ENCODE measurements at places on chromosomes 6 and 20.

DNA sequence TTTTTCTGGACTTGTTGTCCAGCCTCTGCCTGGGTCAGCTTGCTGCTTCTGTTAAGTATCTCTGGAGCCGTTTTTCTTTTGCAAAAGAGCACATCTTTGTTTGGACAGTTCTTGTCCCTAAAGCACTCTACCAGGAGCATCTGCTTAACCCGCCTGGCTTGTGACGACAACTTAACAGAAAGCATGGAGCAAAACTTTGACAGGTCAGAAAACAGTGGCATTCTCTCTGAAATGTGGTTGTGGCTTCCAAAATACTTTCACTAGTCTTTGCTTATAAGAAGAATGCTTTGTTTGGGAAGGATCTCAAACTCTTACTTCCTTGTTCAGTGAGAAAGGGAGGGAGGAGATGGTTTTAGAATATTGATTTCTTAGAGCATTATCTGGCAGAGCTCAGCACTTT is 47.6 kb downstream of the CD109 start:
- DNase-seq: no peak

DNA sequence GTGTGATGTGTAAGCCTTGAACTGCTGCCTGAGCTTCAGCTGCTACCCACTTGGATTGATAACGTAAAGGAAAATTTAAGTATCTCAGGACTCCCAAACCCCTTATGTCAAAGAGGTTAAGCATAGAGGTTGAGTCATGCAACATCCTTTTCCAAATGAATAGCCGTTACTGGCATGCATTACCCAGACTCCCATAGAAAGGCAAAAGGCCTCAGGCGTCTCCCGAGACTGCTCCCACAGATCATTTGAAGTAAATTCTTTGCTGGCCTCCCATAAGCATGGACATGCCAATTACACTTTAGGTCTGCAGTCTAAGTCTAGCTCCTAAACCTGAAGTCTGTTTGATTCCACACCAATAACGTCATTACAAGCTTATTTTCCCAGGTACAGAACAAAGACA is 14.7 kb downstream of the IPCEF1 start:
- DNase-seq: no peak

DNA sequence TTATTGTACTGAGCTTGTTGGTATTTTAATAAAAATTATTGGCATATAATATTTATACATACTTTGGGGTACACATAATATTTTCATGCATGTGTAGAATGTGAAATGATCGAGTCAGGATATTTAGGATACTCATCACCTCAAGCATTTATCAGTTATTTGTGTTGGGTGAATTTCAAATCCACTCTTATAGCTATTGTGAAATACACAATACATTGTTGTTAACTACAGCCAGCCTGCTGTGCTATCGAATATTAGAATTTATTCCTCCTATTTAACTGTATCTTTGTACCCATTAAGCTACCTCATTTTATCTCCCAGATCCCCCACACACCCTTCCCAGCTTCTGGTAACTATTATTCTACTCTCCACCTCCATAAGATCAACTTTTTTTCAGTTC is 14.6 kb upstream of the MICB start:
- no peak for DNase-seq

DNA sequence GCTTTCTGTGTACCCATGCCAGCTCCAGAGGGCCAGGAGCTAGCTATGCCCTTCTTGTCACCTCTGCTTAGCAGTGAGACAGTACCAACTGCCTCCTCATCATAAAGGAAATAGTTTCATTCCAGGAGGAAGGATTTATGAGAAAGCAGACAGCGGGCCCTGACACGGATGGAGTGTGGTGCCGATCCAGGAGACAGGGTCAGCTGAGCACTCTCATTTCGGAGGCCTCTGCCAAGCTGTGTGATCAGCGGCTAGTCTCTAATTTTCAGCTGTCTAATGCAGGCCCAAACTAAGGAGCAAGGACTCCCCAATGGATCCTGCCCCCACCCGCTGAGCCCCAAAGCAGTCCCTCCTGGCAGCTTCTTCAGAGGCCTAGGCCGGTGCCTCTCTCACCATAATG is 103.1 kb downstream of the LRFN2 start:
- no peak for DNase-seq

DNA sequence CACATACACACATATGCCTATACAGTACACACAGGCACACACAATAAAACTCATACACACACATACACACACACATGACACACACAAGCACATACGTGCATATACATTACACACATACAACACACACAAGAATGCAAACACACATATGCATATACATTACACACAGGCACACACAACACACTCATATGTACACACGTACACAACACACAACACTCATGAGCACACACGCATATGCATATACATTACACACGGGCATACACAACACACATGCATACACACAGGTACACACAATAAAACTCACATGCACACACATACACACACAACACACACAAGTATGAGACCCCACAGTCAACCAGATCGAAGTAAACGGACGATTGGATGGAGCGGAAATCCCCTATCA is 238.2 kb downstream of the ERMARD start:
- DNase-seq: no peak

GRCh38 chr6:31546958-31547726 is at the start of gene NFKBIL1:
Gene NFKBIL1, plus strand, starts transcription at chr6:31547608. Its CDS starts 87 bp downstream, at chr6:31547695.
- DNase-seq: peak; percentile 99

- DNase-seq: peak; percentile 32
Measured at GRCh38 chr6:17413313-17413750, 19.9 kb downstream of the CAP2 start.

DNA sequence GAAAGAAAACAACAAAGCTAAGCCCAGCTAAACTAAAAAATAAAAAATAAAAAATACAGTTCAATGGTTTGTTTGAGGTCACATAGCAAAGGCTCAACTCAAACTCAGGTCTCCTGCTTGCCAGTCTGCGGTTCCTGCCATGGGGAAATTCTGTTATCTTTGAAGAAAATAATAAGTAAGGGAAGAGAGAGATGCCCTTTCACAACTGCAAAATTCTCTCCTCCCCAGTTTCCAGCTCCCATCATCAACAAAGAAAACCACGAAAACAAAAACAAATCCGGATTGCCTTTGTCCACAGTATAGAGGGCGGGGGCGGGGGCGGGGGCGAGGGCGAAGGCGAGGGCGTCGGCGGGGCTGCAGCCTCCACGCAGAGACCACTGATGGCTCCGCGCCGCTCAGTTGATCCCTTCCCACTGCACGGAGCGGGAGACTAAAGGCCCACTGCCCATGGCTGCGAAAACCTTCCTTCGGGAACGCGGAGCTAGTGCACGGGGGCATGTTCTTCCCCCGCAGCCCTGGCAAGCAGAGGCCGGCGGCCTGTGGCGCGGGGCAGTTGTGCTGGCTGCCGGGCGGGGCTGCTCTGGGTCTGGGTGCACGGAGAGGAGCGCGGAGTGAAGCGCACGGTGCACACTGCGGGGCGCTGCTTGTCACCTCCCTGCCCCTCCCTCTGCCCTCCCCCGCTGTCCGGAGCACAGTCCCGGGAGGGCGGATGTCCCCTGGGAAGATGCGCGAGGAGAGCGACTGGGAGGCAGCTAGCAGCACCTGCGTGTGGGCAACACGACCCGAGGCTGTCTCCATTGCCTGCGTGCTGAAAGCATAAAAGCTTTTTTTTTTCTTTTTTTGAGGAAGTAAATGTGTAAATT is 54.1 kb upstream of the TPD52L1 start:
- DNase-seq: peak; percentile 64

DNA sequence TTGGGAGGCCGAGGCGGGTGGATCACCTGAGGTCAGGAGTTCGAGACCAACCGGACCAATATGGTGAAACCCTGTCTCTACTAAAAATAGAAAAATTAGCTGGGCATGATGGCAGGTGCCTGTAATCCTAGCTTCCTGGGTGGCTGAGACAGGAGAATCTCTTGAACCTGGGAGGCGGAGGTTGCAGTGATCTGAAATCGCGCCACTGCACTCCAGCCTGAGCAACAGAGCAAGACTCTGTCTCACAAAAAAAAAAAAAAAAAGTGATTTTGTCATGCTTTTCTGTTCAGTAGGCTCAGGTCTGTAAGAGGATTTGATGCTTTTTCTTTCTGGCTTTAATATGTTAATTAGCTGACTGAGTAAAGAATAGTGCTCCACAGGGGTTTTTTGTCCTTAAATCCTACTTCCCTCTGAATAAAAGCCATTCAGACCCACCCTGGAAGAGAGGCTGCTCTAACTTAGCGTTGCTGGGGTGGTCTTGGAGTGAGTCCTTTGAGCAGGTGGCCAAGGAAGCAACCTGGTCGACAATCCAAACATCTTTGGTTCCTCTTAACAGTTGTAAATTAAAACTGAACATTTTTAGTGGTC is 19.0 kb downstream of the MCM8 start:
- no peak for DNase-seq

DNA sequence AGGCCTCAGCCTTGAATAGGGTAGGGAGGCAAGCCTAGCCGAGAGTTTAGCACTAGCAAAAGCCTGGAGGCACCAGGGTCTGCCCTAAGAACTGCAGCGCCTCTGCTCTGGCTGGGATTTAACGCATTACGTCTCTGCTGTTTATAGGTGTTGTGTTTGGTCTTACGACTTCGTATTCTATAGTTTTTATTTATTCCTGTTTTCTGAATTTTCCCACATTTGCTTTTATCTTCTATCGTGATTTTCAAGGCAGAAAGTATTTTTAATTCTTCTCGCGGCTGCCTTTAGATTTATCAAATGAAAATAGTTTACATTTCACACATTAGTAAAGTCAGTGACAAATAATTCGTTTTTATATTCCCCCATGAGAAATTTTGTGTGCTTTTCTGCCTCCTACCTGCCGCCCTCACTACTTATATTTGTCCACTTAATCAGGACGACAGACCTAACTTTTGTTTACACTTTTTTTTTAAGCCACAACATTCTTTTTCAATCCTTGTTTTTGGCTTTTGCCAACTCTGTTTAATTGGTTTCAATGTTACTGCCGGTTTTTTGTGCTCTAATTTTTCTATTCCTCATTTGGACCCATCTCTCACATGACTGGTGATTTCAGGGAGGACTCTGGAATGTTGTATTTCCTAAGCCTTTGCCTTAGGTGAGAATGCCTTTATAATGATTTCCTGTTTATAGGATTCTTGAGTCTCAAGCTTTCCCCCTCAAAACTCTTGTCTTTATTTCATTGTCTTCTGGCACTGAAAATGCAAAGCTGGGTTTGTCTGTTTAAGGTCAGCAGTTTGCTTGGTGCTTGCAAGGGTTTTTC is 1.3 kb upstream of the LZTS3 start:
- DNase-seq: peak; percentile 57

- DNase-seq: no peak
Measured at GRCh38 chr6:17484201-17484849, 90.9 kb downstream of the CAP2 start.

DNA sequence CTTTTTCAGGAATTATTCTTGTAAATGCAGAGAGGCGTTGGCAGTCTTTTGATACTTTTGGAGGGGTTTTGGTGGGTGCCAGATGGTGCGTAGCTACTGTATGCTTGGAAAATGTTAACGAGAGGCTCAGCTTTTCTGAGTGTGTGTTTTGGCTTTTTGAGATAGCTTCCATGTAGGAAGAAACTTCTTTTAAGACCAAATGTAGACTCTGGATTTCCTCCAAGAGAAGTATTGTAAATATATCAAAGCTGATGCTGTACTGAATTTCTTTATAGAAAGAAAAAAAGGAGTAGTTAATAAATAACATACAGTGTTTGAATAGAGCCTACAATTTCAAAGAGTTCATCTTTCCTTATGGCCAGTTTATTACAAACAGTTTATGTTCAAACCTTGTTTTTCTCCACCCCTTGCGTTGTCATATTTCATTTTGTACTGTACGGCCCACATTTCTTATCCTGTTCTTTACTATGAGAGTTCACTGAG is 16.7 kb downstream of the TIAM2 start:
- DNase-seq: no peak

DNA sequence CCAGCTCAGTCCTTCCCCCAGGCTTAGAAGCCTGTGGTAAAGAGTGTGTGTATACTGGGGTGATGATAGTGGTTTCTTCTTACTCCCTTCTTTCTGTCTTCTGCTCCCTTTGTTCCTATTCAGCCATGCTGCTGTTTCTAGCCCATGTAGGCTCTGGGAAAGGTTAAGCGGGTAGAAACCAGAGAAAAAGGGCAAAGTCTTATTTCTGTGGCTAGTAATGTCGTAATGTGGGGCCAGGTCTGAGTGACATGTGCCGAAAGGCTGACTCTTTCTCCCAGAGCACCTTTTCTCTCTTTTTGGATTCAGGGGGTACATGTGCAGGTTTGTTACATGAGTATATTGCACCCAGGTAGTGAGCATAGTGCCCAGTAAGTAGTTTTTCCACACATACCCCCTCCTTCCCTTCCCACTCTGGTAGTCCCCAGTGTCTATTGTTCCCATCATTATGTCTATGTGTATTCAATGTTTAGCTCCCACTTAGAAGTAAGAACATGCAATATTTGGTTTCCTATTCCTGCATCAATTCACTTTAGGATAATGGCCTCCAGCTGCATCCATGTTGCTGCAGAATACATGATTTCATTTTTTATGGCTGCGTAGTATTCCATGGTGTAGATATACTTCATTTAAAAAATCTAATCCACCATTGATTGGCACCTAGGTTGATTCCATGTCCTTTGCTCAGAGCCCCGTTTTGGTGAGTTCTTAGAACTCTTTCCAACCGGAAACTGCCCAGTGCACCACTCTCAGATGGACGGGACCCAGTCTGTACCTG is 74.3 kb downstream of the EFHC1 start:
- DNase-seq: no peak

- DNase-seq: no peak
Measured at GRCh38 chr6:33193619-33194018, 1.4 kb upstream of the COL11A2 start.

DNA sequence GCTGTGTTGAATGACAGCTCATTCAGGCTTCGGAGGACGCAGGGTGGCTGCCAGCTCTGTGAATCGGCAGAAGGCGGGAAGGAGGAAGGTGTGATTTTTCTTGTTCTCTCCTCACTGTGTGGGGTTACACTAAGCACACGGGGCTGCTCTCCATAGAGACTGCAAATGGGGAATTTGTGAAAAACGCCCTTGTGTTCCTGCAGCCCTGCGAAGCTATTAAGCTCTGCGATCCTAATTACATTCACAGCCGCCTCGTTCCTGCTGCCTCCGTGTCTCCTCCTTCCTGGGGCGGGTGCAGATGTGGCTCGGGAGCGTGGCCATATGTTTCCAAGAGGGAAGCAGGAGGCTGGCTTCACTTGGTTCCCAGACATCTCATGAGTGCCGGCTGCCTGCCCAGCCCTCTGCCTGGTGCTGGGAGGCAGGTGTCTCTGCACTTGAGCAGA is 124.0 kb downstream of the TOX2 start:
- no peak for DNase-seq

GRCh38 chr6:56887086-56887485 is 67.8 kb upstream of the BEND6 start:
- DNase-seq: no peak

GRCh38 chr20:6533761-6534479 is 233.6 kb upstream of the BMP2 start:
- peak; percentile 78 for DNase-seq

- DNase-seq: no peak
Measured at GRCh38 chr6:11637266-11637665, 99.7 kb downstream of the TMEM170B start.

GRCh38 chr6:47701363-47701762 is 3.0 kb downstream of the ADGRF4 start:
- no peak for DNase-seq
